ENCODE measurements at places on chromosomes 6 and 20.

- DNase-seq: no peak
Measured at GRCh38 chr6:38646166-38646878, 6.6 kb upstream of the BTBD9 start.

- peak; percentile 70 for DNase-seq
Measured at GRCh38 chr6:140774080-140774505, 1358.6 kb upstream of the GJE1 start.

DNA sequence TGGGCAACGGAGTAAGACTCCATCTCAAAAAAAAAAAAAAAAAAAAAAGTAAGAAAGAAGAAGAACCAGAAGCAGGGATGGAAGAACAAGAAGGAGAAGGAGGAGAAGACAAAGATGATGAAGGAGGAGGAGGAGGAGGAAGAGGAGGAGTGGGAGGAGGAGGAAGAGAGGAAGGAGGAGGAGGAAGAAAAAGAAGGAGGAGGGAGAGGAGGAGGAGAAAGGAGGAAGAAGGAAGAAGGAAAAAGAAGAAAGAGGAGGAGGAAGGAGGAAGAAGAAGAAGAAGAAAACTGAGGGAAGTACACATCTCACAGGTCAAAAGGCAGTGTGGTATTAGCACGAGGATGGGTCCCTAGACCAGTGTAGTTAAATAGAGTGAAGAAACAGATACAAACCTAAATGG is 65.1 kb upstream of the SCAF8 start:
- DNase-seq: no peak

DNA sequence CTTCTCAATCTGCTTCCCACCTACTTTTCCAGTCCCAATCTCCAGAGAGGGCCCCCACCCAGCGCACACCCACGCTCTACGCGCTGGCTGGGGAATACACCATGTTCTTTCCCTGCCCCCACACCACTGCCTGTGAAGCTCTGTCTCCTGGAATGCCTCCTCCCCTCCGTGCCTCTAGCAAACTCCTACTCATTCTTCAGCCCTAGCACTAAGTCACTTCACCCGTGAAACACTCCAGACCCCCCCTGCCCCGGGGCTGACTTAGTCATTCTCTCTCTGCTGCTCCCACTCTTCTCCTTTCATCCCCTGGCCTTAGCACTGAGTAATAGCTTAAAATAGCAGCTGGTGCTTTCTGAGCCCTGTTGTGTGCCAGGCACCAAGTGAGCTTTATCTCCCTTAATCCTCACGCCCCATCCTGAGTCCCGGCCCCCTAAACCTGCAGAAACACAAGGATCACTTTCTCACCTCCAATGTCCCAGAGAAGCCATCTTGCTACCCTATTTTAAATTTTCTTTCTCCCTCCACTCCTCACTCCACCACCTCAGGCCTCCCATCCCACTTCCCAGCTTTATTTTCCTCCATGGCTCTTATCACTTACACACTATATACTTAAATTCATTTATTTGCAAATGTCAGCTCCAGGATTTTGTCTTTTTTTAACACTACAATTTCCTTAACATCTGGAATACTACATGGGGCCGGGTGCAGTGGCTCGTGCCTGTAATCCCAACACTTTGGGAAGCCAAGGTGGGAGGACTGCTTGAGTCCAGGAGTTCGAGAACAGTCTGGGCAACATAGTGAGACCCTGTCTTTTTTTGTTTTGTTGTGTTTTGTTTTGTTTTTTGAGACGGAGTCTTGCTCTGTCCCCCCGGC is 6.3 kb upstream of the PARD6B start:
- DNase-seq: peak; percentile 99

DNA sequence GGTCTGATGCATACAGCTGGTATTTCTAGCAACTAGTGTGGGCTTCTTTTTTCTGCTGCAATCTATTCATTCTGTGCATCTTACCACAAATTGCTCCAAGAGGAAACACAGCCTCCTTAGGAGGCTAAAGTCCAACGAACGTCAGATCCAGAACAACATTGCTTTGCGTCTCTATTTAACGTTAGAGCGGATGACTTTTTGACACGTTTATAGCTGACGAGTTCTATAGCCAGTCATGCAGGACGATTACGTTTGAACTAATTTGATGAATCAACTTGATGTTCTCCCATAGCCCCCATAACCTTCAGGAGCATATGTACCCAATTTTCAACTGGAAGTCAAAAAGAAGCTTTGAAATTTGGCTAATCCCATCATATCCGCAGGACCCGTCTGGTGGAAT is 59.9 kb downstream of the TSHZ2 start:
- no peak for DNase-seq

DNA sequence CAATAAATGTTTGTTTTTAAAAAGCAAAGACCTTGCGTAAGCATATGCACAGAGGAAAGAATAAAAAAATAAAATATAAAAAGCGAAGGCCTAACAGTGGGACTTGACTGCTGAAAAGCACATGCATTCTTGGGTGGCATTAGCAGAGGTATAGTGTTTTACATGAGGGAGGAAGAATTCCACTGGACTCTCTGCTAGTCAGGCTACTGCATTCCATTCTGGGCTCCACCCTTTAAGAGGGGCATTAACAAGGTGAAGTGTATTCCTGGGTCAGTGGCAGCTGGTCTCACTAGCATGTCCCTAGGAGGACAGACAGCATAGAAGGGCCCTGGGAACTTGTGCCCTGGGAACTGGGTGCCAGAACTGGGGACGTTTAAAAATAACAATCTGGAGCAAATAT is 134.1 kb downstream of the SOBP start:
- DNase-seq: peak; percentile 11

DNA sequence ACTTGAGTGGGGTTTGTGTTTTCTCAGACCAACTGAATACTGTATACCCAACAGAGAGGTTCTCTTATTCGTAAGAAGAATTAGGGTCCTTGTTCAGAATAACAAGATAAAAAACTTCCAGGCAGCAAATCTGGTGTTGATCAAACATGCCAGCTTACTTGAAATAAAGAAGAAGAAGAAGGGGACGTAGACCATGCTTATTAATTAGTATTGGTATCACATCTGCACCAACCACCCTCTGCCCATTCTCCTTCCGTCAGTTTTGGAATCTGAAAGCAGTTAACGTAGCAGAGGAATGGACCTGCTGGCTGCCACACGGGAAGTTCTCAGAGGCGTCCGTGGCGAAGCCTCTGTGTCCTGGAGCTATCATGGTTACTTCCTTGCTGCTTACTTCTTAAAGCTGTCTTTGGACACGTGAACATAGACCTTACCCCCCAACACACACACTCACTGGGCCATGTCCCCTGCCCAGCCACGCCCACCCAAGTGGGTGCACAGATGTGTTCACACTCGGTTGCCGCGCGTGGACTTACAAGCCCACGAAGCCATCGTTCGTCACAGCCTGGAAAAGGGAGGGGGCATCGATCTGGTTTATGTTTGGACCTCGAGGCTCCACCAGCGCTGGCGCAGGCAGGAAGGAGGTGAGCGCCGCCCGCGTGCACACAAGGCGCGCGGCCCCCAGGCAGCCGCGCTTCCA is 4.1 kb upstream of the DLL1 start:
- no peak for DNase-seq

GRCh38 chr20:32453467-32454163 is 95.5 kb downstream of the ASXL1 start:
- no peak for DNase-seq

GRCh38 chr20:3188823-3189413 is 15.6 kb downstream of the DDRGK1 start:
- peak; percentile 10 for DNase-seq

DNA sequence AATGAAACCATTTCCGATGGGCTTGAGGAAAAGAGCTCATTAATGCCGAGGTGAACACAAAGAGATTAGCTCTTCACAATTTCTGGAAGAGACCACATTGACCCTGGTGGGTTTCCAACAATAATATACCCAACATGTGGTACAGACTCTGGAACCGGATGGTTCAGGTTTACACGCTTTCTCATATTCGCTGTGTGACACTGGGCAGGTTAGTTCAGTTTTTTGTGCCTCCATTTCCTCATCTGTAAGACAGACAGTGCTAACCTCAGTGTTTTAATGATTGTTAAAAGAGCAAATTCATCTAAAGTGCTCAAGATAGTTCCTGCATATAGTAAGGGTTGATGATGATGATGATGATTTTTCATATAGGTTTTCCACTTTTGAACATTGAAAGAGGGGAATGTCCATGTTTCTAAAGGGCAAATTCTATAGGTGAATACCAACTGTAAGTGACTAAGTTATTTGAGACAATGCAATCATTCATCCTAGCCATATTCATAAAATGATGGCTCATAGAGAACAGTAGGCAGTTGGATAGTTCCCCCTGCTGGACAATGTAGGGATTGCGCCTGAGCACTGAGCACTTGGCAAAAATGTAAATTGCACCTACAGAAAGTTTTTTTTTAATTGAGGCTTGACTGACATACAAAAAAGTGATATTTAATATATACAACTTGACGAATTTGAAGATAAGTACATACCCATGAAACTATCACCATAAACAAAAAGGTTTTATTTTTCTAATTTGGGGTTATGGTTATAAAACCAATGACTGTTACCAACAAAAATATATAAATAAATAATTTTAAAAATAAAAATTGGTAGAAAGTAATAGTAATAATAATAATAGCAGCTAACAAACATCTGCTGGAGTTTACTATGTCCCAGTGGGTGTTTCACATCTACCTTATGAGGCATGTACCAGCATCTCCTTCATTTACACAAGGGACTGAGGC is 2.1 kb upstream of the PERP start:
- DNase-seq: peak; percentile 72

DNA sequence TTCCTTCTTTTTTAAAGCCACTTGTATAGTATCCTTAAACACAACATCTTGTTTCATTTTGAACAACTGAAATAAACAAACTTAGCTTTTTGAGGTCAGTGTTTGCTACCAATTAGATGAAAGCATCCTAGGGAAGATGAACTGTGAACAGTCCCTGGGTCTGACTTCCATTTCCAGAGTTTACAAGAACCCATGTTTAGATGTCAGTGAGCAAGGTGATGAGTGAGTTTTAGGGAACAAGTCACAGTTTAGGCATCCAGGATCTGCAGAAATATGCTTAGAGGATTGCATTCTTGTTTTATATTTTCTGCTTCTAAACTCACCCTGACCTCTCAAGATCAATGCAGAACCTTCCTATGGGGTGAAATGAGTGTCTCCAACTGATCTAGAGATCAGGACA is 3.0 kb downstream of the ZC2HC1B start:
- DNase-seq: no peak

DNA sequence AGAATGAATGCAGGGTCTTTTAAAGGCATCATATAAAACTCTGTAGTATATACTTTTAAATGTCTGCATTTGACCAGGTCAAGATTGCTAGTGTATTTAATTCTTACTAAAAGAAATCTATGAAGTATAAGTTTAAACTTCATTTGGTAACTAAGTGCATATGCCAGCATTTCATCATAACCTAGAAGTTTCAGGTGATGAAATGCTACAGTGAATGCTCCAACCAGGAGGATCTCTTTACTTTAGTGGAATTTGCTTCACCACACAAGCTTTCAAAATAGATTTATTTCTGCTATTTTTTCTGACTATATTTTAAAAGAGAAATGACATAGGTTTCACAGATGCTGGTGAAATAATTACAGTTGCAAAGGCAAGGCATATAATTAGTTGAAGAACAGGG is 141.9 kb downstream of the HIVEP2 start:
- no peak for DNase-seq

DNA sequence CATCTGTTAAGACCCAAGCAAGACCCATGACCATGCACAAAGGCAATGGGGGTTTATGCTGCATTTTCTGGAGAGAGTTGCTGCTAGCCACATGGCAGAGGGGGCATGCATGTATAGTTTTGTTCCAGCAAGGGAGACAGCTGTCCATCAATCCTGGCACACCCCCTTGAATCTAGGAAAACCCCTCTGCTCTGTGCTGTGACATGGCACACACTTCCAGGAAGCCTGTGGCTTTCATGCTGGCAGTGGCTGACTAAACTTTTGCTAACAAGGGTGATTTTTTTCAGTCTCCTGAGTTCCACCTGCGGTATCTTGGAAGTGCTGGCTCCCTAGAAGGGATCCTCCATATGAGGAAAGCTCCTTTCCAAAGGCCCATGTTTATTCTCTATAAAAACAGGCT is 9.1 kb upstream of the CST4 start:
- peak; percentile 20 for DNase-seq

DNA sequence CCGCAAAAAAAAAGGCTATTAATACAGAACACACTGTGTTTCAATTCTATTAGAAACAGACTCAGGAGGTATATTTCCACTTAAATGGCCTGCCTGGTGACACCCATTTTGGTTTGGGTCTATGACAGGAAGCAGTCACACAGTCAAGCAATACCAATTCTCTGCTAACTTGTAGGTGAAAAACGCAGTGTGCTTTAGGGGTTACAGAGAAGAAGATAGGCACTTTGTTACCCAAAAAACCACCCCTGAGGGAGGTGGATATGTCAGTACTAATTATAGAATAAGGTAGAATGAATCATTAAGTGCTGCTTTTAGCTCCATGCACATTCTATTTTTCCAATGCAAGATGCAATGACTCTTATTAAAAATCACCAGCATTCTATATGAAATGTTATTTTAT is 53.8 kb downstream of the DNAAF9 start:
- no peak for DNase-seq

GRCh38 chr6:15336900-15337560 is 91.2 kb downstream of the JARID2 start:
- no peak for DNase-seq

DNA sequence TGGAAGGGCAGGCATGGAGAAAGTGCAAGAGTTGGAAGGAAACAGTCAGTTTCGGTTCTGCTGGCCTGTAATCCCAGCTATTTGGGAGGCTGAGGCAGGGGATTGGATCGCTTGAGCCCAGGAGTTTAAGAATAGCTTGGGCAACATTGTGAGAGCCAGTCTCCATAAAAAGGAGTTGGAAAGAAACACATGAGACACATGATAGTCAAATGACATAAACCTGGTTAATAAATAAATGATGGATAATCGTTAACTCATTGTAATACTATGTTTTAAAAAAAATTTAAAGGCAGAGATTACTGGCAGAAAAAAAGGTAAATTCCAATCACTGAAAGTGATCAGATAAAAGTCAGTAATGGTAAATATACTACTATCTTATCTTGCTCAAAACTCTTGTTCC is 37.2 kb upstream of the PHACTR1 start:
- DNase-seq: peak; percentile 52

DNA sequence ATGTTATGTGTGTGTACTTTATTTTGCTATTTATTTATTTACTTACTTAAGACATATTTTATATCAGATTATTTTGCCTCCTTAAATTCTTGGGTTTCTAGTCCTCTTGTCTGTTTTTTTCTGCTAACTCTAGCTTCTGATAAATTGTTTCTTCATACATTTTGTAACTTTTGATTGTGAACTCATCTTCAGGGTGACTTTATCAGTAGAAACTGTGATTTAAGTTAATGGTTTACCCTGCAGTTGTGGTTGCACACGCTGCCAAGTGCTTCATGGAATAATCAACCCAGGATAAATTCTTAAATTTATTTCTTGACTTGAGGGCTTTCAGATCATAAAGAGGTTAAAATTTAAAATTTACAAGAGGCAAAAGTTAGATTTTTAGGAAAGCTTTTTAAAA is 173.3 kb downstream of the CENPW start:
- DNase-seq: peak; percentile 41

DNA sequence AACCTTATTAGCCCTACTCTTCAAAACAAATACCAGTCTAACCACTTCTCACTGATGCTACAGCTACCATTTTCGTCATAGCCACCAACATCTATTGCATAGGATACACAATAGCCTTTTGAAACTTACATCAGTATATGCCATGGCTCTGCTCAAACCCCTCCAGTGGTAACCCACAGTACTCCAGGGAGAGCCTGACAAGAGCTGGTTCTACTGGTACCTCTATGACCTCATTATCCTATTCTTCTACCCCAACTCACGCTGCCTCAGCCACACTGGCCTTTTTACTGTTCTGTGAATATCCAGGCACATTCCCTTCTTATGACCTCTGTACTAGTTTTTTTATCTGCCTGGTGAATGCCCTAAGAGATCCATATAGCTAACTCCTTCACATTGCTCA is 157.6 kb downstream of the ARHGAP18 start:
- DNase-seq: no peak

Data from kidney tubule cell (primary cell).